ENCODE measurements at places on chromosomes 5 and 9.

DNA sequence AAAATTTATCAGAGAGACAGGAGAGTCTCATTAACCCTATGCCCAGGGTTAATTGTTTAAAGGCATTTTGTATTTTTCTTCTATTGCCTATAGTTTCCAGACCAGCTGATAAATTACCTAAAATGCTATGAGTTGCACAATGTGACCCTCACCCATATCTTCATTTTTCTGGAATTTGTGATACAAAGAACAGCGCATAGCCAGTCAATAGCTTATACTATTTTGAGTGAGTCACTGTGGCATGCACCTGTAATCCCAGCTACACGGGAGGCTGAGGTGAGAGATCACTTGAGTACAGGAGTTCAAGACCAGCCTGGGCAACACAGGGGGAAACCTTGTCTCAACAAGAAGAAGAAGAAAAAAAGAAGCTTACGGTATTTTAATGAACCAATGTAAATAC lies 2.8 kb downstream of the C9orf153 start:
- DNase-seq: no peak

GRCh38 chr5:151264113-151264512 lies 11.1 kb downstream of the GM2A start:
- no peak for DNase-seq

GRCh38 chr9:3863111-3863528 lies 337.3 kb upstream of the RFX3 start:
- DNase-seq: no peak

- peak; percentile 21 for DNase-seq
These were observed 33.2 kb upstream of the NOTCH1 start for GRCh38 chr9:136578915-136579649.

- no peak for DNase-seq
These were observed 32.5 kb downstream of the LEAP2 start for GRCh38 chr5:132905938-132906337.

GRCh38 chr5:17160756-17161040 lies 56.7 kb upstream of the BASP1 start:
- DNase-seq: no peak

DNA sequence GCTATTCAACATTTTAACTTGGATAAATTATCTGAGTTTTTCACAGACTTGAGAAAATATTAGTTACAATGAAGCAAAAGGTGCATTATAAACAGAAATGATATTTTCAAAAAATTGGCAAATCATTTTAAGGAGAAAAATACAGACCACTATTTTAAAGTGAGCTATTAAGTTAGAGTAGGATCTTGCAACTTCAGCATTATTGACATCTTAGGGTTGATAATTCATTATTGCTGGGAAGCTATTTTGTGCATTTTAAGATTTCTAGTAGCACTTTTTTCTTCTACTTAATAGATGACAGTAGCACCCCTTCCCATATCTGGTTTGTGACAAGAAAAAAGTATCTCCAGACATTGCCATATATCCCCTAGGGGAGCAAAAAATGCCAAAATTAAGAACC lies 774.1 kb downstream of the CDH12 start:
- no peak for DNase-seq

DNA sequence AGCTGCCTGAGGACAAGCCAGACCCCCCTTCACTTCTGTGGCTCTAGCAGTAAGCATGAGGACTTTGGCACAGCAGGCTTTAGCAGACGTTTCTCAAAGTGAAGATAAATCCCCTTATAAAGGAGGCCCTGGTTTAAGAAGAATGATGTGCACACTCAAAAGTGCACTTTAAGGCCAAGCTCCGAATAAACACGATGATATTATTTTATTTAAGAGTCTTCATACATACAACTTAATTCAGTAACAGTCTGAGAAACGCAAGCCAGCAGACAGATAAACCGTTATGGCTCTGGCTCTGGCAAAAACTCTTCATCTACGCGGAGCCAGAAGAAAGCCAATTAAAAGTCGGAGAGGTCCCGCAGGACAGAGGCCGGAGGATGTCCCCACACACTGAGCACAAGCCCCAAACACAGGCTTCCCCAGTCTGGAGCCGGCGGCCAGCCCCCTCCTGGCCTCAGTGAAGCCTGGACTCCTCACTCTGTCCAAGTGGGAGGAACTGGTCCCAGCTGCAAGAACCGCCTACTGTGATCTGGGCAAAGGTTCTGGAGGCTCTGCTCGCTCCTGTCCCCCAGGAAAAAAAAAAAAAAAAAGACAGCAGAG lies 44.6 kb downstream of the ADAMTS2 start:
- no peak for DNase-seq
